ENCODE measurements at places on chromosomes 1 and 21.

- DNase-seq: no peak
Observed at GRCh38 chr1:5481889-5482288, 510.3 kb downstream of the NPHP4 start.

DNA sequence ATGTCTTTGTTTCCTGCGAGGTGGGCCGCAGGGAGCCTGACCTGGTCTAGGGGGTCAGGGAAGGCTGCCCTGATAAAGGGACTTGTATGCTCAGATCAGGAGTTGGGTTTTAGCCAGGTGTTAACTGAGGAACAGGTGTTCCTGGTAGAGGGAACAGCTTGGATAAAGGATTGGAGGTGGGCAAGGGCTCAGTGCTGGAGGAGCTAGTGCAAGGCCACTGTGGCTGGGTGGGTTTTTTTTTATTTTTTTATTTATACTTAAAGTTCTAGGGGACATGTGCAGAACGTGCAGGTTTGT, 31.1 kb downstream of the A3GALT2 start:
- no peak for DNase-seq

DNA sequence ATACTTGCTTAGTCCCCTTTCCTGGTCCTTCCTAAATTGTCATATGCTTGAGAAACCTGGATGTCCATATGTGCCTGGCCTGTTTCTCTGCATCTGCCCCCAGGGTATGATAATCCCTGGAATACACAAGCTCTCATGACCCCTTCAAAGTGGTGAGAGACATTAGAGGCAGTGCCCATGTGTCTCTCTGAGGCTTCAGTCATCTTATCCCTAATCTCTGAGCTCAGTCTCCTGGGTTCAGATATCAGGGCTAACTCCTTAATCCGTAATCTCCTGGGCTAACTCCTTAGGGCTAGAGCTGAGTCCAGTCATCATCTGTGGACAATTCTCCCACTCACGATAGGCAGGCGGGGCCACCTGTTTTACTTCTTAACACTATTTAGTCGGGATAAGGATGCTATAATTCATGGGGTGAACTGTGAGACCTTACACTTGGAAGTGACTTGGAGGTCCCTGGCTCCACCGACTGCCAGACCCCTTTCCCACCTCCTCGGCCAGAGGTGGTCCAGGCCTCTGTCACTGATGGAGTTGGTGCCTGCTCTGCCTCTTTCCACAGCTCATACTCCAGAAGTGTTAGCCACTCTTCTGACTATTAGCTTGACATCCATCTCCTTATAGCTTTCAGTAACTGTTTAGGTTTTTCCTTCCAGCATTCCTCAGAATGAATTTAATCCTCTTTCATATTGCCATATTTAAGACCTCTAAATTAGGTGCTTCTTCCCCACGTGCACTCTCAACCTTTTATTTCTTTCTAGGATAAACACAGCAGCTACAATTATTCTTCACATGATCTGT, 22.7 kb downstream of the CCN1 start:
- DNase-seq: no peak

GRCh38 chr1:40167317-40167716, 6.1 kb downstream of the RLF start:
- DNase-seq: no peak

DNA sequence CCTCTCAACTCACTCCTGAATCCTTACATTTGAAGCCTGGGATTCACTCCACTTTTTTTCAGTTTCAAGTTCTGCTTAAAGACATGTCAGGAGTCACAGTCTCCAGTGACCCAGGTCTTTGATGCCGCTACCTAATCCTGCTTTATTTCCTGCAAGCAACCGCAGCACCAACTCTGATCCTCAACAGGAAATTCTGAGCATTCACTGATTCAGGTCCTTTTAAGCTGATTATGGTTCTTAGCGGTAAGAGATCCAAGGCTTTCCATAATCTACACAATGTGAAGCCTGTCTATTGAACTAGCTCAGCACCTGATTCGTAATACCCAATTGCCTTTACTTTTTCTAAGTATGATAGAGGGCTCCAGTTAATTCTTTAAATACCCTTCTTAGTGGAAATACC, 43.7 kb upstream of the PIGC start:
- DNase-seq: no peak

- DNase-seq: no peak
Observed at GRCh38 chr1:165650981-165651625, 20.1 kb downstream of the MGST3 start.

- no peak for DNase-seq
Observed at GRCh38 chr1:29282924-29283803, 46.8 kb downstream of the PTPRU start.

- no peak for DNase-seq
Observed at GRCh38 chr1:221751226-221751887, 9.5 kb upstream of the DUSP10 start.

DNA sequence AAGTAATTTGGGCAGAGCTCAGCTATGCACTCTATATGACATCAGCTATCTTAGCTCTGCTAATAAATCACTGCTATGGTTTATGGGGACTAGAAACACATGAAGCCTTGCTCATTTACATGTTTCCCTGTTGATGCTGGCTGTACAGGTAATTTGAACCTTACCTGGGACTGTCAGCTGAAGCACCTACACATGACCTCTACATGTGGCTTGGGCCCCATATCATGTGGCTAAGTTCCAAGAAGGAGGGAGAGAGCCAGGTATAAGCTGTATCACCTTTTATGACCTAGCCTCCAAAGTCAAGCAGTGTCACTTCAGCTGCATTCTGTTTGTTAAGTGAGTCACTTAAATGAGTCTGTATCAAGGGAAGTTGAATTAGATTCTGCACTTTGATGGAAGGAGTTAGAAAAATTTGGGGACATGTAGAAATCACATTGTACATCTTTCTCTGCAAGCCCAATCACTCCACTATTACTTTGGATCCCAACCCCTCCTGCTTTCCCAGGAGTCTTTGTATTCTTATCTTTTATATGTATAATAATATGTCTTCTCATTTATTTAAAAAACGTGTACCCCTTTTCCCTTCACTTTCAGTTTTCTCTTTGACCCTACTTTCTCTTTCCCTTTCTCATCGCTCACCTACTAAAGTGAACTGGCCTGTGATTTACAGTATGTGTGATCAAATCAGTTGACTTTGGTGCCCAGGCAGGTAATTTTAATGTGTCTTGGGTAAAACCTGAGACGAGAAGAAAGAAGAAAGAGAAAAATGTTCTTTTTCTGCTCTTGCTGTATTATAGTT, 53.4 kb upstream of the PRKACB start:
- DNase-seq: no peak

DNA sequence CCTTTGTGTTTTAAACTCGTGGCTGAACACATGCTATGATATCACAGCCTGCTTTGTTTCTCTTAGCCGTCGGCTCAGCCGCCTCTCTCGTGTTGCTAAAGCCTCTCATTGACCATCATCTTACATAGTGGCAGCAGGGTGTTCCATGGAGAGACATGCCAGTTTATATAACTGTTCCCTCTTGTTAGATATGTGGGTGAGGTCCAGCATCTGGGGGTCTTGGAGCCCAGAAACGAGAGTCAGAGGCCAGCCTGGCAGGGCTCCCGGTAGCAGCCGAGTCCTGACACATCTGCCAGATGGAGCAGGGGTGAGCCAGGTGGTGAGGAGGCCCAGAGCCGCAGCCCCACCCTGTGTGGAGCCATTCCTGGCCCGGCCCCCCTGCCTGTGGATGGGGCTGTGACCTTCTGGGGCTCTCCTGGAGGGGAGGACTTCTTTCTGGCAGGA, 11.9 kb downstream of the PODN start:
- DNase-seq: no peak

DNA sequence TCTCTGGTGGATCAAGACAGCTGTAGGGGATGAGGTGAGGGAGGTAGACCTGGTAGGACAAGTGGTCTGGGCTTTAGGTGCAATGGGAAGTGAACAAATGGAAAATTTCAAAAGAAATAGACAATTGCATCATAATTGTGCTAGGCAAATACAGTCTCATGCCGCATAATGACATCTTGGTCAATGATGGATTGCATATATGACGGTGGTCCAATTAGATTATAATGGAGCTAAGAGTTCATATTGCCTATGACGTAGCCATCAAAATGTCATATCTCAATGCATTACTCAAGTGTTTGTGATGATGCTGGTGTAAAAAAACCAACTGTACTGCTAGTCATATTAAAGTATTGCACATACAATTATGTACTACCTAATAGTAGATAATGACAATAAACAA, 19.0 kb downstream of the KCNK2 start:
- no peak for DNase-seq

GRCh38 chr1:35702508-35702907, 16.2 kb downstream of the C1orf216 start:
- no peak for DNase-seq

DNA sequence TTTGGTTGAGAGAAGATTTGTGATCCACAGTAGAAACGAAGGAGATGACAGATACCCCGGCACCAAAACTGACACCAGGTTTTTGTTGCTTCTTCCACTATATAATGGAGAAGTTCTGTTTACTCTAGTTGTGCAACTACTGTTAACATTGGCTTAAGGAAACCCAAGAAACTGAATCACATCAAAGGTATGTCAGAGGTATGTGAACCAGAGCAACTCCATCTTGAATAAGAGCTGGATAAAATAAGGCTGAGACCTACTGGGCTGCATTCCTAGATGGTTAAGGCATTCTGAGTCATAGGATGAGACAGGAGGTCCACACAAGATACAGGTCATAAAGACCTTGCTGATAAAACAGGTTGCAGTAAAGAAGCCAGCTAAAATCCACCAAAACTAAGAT, 173.7 kb upstream of the CAMK1G start:
- no peak for DNase-seq

DNA sequence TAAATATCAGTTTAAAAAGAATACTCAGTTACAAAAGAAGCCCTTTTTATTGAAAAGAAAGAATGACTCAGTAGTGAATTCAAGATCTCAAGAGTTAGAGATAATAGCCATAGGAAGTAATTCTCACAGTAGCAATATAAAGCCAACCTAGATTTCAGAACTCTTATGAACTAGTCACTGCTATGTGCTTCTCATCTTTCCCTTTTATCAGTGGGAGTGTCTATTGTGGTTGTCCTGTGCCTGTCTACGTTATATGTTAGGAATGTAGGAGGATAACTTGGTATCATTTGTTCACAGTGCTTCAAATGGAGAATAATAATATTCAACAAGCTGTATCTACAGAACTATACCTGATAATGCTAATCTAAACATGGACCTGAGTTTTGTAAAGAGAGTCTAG, 73.1 kb upstream of the RGS21 start:
- DNase-seq: no peak

- DNase-seq: no peak
Observed at GRCh38 chr1:211520641-211521040, 28.7 kb upstream of the RD3 start.

DNA sequence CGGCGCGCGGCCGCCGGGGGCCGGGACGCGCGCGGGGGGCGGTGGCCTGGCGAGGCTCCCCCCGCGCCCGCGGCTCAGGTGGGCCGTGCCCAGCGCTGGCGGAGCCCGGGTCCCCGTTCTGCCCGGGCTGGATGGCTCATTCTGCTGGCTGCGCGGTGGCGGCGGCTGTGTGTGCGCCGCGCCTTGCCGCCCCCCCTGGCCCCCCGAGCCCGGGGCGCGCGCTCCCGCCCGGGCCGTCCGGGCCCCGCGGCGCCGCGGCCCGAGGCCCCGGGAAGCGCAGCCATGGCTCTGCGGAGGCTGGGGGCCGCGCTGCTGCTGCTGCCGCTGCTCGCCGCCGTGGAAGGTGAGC, at the start of gene EPHB2:
Gene EPHB2 (plus strand): TSS at position 139 of the 349 bp plus-strand sequence. CDS start 144 bp downstream, at position 283.
- DNase-seq: no peak

GRCh38 chr1:118145721-118146120, 39.3 kb downstream of the SPAG17 start:
- no peak for DNase-seq

DNA sequence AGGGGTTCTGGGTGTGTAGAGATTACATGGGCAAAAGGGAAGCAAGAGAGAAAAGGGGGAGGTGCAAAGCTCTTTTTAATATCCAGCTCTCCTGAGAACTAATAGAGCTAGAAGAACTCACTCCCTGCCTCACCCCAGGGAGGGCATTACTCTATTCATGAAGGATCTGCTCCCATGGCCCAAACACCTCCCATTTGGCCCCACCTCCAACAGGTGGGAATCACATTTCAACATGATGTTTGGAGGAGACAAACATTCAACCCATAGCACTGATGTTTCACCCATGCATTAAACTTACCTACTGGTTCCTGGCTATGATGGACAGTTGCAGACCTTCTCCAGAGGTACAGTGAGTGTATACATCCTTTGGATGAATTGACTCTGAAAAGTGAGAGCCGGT, 7.3 kb upstream of the JUN start:
- no peak for DNase-seq

GRCh38 chr1:166221316-166221715, 54.5 kb upstream of the FAM78B start:
- no peak for DNase-seq
